ENCODE measurements at places on chromosomes 7 and 10.

- no peak for DNase-seq
These were observed 46.5 kb upstream of the GLI3 start for GRCh38 chr7:42283553-42283952.

DNA sequence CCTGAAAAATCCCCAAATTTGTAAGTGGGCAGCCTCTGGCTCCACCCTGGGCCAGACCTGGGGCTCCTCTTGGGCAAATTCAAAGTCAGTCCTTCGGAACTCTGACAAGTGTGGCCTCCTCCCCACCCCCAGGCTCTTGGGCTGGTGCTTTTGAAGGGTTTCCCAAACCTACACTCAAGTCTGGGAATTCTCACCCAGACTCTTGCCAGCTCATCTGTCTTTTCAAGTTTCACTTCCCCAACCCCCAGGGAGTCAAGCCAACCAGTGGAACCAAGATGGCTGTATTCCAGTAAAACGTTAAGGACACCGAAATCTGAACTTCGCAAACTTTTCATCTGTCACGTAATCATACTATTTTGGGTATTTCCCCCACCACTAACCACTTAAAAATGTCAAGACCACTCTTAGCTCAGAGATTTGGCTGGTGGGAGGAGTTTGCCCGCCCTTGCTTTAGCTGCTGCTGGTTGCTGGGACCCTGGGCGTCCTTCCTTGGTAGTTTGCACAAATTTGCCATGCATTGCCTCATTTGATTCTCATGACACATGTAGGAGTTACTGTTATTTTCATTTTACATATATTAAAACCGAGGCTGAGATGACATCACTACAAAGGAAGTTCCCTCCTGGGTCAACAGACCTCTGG, 1.7 kb upstream of the MYO1G start:
- DNase-seq, result no peak

DNA sequence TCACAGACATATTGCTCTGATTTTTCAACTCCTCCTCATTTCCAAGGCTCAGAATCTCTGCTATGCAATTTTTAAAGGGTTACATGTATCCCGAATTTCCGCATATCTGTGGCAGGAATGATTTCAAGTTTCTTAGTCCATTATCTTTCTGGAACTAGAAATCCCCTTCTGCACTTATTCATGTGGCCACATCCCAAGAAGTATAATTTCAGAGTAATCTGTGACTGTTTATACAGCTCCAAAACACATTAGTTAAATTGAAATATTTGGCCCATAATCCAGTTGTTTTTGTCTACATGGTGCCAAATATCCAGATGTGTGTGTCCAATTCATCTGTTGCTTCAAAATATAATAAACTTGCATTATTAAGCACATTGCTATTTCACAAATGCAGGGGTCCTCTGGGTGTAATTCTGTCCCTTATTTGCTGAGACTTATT, 271.2 kb downstream of the ARHGAP12 start:
- DNase-seq, result no peak

DNA sequence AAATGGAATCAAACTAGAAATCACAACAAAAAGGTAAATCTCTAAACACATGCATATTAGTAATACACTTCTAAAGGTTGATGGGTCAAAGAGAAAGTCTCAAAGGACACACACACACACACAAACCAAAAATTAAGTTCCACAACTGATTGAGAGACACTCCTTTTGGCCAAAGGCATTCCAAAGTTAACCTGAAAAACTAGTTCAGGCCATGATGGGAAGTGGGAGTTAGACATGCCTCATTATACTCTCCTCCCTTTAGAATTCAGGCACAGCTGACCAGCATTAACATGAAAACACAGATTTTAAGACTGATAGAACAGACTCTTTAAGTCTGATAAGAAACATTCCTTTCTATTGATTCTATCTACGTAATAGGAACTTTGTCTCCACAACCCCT, 332.4 kb upstream of the IGFBP3 start:
- DNase-seq, result no peak

DNA sequence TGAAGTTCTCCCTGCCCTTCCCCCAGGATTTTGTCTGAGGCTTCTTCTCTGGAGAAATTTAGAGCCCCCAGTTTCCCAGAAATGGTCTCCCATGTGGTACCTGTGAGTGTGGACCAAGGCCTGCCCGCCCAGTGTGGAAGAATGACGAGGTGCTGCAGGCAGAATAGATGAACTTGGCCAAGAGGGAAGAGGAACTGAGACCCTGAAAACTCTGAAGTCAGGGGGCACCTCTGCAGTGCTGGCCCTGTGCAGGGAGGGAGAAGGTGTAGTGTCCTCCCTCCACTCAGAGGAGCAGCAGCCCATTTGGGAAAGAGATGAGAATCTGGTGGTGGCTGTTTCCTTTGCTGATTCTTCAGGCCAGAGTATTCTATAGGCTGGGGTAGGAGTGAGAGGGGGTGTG, 115.2 kb upstream of the PCGF5 start:
- no peak for DNase-seq

DNA sequence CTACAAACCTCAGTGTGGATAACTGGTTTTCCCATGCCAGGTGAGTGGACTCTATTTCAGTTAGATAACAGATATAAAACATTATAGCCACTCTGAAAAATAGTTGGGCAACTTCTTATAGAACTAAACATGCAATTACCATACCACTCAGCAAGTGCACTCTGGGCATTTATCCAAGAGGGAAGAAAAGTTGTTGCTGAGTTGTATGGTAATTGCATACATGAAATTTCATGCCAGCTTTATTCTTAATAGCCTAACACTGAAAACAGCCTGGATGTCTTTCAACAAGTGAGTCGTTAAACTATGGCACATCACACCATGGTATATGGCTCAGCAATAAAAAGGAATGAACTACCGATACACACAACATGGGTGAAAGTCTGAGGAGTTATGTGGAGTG, 10.6 kb upstream of the UPP1 start:
- no peak for DNase-seq

DNA sequence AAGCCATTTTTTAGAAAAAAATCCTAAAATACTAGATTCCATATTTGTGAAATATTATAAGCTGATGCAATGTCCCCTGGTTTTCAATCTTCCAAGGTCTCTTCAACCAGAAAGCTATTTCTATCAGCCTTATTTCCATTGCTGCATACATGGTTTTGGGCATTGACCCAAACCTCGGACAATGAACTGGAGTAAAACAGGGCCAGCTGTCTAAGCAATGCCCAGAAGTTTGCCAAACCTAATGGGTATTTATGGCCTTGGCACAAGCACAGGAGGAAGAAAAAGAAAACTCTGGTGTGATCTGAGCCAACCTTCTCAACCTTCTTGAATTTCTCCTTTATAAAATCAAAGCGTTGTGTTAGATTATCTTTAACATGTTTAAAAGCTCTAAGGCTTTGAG, 402.3 kb downstream of the DNAJB9 start:
- DNase-seq, result no peak

DNA sequence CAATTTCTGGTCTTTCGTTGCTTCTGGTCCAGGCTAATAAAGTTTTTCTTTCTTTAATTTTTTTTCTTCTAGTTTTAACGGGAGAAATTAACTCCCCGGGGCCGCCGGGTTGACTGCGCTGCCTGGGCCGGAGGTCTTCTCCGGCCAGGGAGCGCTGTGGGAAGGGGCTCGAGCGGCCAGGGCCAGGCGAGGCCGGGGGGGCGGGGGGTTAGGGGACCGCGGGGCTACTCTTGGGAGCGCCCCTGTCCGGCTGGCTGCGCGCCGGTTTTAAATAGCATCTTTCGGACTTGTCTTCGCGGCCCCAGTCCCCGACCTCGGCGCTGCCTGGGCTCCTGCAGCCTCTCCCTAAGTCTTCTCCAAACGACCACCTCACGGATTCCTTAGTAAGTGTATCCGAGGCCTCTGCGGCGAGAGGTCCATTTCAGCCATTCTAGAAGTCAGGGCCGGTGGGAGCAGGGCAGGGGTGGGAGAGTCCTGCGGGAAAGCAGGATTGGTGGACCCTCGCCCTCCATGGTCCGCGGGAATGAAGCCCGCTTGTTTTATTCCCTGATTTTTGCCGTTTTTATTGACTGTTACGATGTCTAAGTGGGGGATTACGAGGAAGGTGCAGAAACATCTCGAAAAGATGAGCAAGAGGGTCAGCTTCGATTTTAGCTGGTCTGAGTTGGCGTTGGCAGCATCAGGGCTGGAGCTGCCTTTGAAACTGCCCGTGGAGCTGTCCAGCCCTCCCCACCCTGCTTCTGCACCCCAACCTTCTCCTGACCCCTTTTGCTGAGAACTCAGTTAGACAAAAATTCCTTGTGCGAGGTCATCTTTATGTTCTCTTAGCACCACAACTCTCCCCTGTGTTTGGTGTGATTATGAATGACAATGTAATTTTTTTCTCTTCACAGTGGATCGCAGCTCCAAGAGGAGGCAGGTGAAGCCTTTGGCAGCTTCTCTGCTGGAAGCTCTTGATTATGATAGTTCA, 555 bp downstream of the PHF14 start:
- DNase-seq, result peak; percentile 47

DNA sequence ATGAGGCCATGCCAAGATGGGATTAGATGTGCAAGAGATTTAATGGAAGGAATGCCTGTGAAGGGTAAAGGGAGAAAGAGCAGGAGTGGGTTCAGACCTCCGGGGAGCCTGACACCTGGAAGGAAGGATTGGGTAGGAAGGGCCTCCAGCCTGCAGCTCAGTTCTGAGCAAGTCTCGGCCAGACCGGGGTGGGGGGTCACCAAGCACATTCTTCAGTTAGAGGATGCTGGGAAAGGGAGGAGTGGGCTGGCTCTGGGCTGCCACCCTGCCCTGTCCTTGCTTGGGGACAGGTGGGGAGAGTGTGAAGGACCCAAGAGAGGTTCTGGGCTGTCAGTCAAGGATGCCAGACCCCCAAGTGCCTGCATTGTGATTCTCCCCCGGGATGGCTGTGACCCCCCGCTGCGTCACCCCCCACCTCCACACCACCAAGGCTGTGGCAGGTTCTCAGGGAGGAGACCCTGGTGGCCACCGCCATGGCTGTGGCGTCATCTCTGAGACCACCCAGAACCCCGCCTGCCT, 16.5 kb upstream of the PRKAG2 start:
- DNase-seq, result no peak

GRCh38 chr10:103556383-103557007, 63.0 kb downstream of the NEURL1 start:
- no peak for DNase-seq

DNA sequence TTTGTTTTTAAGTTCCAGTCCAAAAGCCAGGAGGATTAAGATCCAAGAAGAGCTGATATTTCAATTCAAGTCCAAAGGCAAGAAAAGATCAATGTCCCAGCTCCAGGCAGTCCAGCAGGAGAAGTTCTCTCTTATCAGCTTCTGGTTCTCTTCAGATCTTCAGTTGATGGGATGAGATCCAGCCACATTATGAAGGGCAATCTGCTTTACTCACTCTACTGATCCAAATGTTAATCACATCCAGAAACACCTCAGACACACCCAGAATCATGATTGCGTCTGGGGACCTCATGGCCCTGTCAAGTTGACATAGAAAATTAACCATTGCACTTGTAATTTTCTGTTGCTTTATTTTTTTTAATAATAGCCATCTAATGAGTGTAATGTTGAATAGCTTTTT, 178.4 kb downstream of the HERPUD2 start:
- DNase-seq, result no peak

DNA sequence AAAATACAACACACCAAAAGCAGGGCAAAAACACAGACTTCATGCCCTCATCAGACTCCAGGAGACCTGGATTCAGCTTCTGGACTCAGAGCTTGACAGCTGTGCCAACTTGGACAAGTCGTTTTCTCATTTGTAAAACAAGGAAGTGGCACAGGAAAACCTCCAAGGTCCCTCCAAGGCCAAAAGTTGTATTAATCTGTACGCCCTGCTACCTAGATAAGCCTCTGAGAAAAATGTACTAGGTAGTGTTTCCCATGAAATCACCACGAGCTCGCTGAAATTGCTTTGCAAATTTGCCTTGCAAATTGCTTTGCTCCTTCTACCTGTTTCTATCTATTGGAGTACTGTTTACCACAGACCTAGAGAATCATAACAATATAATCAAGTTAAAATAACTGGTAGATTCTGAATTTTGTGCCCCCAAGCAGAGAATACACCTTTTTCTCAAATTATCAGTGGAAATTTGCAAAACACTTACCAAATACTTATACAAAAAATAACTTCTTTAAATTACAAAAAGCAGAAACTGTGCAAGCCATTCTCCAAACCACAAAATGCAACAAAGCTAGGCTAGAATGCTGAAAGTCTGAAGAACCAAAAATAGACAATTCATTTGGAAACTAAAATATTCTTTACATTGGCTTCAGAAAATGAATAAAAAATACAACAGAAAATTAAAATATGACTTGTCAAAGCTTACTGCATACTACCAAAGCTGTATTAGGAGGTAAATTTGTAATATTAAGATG, 158.1 kb upstream of the CHST15 start:
- DNase-seq, result no peak

GRCh38 chr7:124856299-124856888, 73.2 kb downstream of the POT1 start:
- DNase-seq, result no peak

- peak; percentile 46 for DNase-seq
These were observed 739 bp downstream of the MPP7 start for GRCh38 chr10:28302012-28302637.

DNA sequence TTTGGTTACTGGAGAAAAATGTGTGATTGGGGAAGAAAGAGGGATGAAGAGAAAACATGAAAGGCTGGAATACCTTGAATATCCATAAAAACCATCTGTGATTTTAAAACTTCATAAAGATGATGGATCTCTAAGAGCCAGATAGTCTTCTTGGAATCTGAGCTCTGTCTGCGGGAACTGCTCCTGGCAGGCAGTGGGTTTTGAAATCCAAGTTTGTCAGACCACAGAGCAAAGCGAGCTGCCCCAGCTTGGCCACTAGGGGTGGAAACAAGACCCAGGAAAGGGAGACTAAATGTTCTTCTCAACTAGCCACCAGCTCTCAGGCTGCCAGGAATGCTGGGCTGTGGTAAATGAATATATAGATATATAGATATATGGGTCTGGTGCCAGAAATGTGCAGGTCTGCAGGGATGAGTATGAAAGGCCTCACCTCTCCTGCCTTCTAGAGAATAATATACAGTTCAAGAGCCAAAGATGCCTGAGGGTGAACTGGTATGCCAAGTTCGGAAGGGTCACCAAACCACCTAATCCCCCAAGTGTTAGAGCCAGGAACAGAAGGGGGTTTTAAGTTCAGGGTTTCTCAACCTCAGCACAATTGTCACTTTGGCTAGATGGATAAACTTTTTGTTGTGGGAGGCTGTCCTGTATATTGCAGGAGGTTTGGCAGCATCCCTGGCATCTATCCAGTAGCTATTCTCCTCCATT, 208.8 kb downstream of the KCNMA1 start:
- peak; percentile 64 for DNase-seq

GRCh38 chr10:114110174-114110972, 63.6 kb downstream of the CCDC186 start:
- DNase-seq, result no peak

- no peak for DNase-seq
These were observed 84.8 kb upstream of the NRP1 start for GRCh38 chr10:33419311-33419710.

- DNase-seq, result no peak
These were observed 19.1 kb upstream of the PSMG3 start for GRCh38 chr7:1588978-1589377.

DNA sequence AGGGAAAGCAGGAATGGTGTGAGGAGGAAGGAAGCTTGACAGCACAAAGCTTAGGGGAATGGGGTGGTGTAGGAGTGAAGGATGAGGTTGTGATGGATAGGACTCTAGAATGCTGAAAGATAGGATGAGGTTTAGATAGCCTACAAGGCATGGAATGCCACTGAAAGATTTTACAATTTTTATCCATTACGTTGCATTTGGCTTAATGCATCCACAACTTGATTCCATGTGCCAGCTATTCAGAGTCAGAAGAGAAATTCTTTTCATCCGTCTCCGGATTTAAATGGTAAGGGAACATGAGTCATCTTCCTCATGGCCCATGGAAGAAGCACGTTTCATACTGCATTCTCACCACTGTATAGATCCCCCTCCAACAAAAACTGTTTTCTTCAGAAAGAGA, 212.4 kb upstream of the BMPER start:
- DNase-seq, result no peak
